ENCODE measurements at places on chromosomes 6 and 20. TPM values are rescaled to one million over a fixed set of nuclear protein-coding genes. Genes with fewer than 3 reads are reported as not detected.

DNA sequence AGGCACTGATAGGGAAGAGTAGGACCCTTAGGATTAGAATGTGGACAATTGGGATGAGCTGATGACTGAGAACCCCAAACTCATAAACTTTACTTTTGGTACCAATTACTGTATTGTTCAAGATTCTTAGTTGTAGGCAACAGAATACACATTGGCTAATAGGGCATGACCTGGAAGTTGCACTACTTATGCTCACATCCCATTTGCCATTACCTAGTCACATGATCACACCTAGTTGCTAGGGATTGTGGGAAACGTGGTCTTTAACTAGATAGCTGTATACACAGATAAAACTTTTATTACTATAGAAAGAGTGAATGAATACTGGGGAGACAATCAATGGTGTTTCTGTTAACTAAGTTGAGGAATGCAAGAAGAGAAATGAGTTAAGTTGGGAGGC is 113.4 kb upstream of the AKIRIN2 start:
- no peak for DNase-seq

- DNase-seq: no peak
Observed at GRCh38 chr6:44915111-44915510, 413.0 kb upstream of the RUNX2 start.

- DNase-seq: no peak
Observed at GRCh38 chr6:72654071-72654621, 32.3 kb downstream of the KCNQ5 start.

DNA sequence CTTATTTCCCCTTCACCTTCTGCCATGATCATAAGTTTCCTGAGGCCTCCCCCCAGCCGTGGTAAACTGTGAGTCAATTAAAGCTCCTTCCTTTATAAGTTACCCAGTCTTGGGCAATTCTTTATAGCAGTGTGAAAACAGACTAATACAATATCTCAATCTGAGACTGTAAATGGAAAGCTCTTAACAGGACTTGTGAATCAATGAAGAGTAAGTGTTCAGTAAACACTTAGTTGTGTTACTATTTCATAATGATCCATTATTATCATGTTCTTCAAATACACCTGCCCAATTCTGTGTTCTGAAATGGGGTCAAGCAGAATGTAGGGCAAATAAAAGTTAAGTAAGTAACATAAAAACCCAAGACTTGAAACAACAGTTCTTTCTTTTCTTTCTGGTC is 266.2 kb downstream of the TENT5A start:
- no peak for DNase-seq

Gene SLC25A27
- total RNA-seq: 12.6 TPM

DNA sequence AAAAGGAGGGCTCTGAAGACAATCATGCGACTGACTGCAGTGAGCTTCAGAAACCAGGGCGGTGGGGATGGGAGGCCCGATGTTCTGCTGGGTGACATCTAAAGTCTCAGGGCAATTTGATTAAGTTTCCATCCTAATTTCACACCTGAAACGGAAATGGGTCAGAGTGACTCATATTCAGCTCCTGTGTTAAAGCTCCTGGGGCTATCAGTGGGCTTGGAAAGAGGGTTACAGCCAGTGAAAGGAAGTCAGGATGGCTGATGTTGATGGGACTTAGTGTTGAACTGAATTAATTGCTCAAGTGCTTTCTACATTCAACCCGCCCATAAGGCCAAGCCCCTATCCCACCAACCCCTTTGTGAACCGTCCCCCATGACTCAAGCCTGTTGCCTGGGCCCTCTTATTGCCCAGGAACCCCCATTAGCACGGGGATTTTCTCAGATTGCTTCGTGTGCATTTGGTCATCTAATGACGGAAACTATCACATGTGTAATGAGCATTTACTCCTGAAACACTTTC is 47.1 kb upstream of the TBC1D7 start:
- no peak for DNase-seq

Gene CD24
- 0.26 TPM for total RNA-seq

GRCh38 chr6:132900849-132901248 is 86.5 kb downstream of the RPS12 start:
- DNase-seq: no peak

- DNase-seq: no peak
Observed at GRCh38 chr6:40352527-40353170, 234.5 kb downstream of the LRFN2 start.

Gene OPN5
- not detected for total RNA-seq

Gene ERVFRD-1
- not detected for total RNA-seq

DNA sequence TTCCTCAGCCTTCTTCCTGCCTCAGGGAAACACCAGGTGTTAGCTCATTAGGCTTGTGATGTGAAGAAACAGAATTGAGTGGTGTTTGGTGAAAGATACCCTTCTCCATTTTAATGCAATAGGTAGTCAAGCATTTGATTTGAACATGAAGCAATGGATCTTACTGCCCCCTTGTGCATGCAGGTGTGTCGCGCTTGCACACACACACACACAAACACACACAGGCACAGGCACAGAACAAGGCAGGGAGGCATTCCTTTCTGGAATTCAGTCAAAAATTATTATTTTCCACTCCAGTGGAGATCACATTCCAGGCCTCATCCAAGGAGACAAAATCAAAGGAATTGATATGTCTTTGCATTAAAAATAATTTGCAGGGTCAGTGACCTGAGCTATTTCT is 667.0 kb upstream of the MARCKS start:
- DNase-seq: no peak

Gene MAP3K5
- 45.2 TPM for total RNA-seq

DNA sequence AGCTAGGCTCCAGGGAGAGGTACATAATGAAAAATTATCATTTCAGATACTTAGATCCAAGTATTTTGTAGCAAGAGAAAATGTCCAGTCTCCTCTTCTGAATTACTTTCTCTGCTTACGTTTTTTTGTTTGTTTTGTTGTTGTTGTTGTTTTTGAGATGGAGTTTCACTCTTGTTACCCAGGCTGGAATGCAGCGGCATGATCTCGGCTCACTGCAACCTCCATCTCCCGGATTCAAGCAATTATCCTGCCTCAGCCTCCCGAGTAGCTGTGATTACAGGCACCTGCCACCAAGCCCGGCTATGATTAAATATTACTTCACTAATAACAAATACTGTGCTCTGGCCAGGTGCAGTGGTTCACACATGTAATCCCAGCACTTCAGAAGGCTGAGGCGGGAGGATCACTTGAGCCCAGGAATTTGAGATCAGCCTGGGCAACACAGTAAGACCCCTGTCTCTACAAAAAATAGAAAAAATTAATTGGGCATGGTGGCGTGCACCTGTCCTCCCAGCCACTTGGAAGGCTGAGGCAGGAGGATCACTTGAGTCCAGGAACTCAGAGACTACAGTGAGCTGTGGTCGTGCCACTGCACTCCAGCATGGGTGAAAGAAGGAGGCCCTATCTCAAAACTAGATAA is 155.0 kb upstream of the JARID2 start:
- no peak for DNase-seq

GRCh38 chr6:168022488-168023321 is 25.2 kb downstream of the KIF25 start:
- no peak for DNase-seq

- DNase-seq: peak; percentile 38
Observed at GRCh38 chr6:20952699-20953474, 418.6 kb downstream of the CDKAL1 start.

DNA sequence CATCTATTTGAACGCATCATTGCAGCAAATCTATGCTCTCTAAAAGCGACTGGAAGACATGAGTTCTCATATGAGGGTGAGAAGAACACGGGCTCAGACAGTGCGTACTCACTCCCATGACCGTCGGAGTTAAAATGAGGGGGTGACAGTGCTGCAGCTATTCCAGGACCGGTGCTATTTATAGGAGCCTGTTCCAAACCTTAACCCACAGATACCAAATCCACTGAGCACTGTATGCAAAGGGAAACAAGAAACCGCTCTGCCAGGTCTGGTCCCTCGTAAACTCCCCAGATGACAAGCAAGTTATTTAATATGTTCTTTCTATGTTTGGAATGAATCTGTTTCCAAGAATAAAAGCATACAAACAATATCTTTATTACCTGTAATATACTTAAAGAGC is 22.9 kb downstream of the PPP1R3G start:
- no peak for DNase-seq

Gene TENT5A
- total RNA-seq: 24.9 TPM

Gene SLC22A16
- under 0.01 TPM for total RNA-seq

- no peak for DNase-seq
Observed at GRCh38 chr20:58569241-58570125, 54.3 kb upstream of the APCDD1L start.

GRCh38 chr6:98203170-98203806 is 631.1 kb upstream of the POU3F2 start:
- DNase-seq: peak; percentile 36

Gene C20orf144
- under 0.01 TPM for total RNA-seq

GRCh38 chr6:19153270-19153980 is 683.7 kb upstream of the ID4 start:
- peak; percentile 75 for DNase-seq

DNA sequence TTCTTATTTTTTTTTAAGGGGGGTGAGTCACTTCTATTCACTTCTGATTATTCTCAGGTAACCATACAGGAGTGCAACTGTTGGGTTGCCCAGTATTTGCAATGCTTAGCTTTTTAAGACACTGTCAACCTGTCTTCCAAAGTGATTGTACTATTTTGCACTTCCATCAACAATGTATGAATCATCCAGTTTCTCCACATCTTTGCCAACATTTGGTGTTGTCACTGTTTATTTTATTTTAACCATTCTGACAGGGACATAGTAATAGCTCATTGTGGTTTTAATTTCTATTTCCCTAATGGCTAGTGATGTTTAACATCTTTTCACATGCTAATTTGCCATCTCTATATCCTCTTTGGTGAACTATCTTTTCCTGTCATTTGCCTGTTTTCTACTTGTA is 1.4 kb upstream of the SLC13A3 start:
- peak; percentile 11 for DNase-seq

Gene MBOAT1
- total RNA-seq: 6.6 TPM

Gene PDE7B
- total RNA-seq: 22.1 TPM

Gene FBXO5
- 6.9 TPM for total RNA-seq

GRCh38 chr6:55131616-55132015 is 42.7 kb upstream of the HCRTR2 start:
- peak; percentile 16 for DNase-seq

Gene KCNG1
- 26.5 TPM for total RNA-seq

Gene CRISP3
- total RNA-seq: not detected

DNA sequence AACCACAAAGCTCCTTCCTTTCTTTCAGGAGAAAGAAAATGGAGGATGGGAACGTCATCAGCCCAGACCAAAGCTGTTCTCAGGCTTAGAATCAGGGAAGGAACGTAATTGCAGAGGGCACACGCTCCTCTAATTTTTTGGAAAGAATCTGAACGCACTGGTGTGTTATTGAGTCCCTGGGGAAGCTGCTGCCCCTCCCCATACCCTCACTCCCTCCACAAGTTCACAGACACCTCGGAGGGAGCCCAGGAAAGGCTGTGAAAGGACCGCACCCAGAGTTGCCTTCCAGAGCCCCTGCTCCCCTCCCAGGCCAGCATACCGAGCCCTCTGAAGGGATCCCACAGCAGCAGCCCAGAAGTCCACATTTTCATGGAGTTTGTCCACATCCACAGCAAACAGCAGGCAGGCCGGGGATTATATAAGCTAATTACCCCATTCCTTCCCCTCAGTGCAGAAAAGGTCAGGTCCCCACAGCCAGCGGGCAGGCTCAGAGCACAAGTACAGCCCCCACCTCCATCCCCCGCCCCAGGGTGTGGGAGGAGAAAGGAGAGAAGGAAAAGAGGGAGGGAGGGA is 53.7 kb downstream of the ANKRD60 start:
- peak; percentile 17 for DNase-seq

DNA sequence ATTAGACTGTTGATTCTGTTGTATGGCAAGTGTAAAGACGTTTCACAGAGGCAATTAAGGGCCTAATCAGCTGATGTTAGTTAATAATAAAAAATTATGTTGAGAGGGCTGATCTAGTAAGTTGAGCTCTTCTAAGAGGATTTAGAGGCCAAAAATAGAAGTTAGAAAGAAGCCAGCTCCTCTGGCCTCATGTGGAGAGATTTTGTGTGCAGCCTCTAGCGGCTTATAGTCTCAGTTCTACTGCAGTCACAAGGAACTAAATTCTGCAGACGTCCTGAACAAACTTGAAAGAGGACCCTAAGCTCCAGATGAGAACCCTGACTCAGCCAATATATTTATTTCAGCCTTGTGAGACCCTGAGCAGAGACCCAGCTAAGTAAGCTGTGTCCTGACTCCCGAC is 498.6 kb downstream of the BTBD3 start:
- DNase-seq: no peak

DNA sequence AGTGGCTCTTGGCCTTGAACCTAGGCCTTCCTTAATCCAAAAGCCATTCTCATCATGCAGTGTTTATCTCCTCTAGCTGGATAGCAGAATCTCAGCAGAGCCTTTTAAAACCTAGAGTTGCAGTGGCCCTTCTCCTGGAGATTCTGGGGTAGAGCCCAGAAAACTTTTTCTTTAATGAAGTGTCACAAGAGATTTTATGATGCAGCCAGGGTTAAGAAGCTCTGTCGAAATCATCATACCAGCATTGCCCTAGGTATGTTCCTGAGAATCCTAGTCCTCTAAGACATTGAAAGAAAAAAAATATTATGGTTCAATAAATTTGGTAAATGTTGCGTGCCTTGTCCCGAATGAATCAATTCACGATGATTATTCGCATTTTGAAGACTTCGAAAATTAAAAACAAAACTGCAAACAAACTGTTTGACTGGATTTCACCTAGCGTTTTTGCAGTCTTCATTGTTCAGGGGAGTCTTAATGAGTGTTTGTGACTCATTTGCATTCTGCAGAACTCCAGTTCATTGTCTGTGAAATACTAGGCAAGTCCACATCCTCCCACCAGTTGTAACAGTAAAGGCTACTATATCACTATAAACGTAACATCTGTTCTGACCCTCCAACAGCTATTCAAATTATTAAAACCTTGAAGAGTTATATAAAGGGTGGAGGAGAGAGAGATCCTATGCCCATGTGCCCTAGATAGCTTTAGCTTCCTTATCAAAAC is 198.6 kb downstream of the UST start:
- DNase-seq: no peak

GRCh38 chr6:148348335-148348734 is 5.7 kb downstream of the SASH1 start:
- DNase-seq: no peak

DNA sequence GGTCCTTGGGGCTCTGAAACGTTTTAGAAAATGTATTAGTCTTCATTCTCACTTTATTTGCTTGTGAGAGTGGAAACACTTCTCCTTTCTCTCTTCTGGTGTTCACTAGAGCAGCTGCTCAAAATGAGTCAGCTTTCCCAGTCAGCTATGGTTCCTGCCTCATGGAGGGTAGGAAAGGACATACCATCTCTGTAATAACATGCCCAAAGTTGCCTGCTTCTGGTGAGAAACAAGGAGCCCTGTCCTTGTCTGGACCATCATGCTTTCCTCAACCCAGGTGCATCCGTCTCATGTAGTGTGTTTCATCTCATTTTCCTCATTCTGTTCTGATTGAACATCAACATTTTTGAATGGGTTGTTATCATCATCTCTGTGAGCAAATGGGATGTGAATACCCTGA is 17.1 kb upstream of the TINAG start:
- peak; percentile 83 for DNase-seq

DNA sequence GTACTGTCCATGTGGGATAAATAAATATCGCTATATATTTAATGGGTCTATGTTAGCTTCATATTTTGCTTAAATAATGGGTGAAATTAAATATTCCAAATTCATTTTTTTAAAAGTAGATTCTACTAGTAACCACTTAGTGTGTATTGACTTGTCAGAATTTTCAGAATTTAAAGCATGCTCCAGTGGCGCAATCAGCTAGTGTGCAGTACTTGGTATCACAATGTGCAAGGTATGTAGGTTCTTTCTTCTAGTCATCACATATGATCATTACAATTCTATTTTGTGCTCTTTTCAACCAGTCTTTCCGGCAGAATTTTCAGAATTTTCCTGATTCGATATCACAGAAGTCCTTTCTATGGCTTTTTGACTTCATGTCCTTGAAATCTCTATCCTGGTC is 32.6 kb downstream of the PDE7B start:
- DNase-seq: no peak
